Airway epithelial cell (primary cell): ENCODE measurements at places on chromosomes 12 and 14. TPM values are rescaled to one million over a fixed set of nuclear protein-coding genes. Genes with fewer than 3 reads are reported as not detected.

The RASAL1 gene
- 0.60 and 1.1 TPM in 2 replicates for total RNA-seq

The ACSM4 gene
- total RNA-seq: not detected in 2 replicates

The PKP2 gene
- 18.5 and 29.6 TPM in 2 replicates for total RNA-seq

The OTUB2 gene
- 3.8 and 5.3 TPM in 2 replicates for total RNA-seq

The CEBPE gene
- total RNA-seq: not detected in 2 replicates

The BIN2 gene
- total RNA-seq: 0.42 TPM in 1 of 2 replicates, not detected in the other

The GDF3 gene
- total RNA-seq: not detected in 2 replicates

The FOXG1 gene
- not detected in 2 replicates for total RNA-seq
